ENCODE measurements at places on chromosomes 2 and 18. TPM values are rescaled to one million over a fixed set of nuclear protein-coding genes. Genes with fewer than 3 reads are reported as not detected.

The LOXHD1 gene
- not detected for total RNA-seq

The KIF1A gene
- 0.47 TPM for total RNA-seq

The UBE2E3 gene
- 53.9 TPM for total RNA-seq

The DOK6 gene
- total RNA-seq, result not detected

The RAX gene
- total RNA-seq, result not detected

The KCNE4 gene
- total RNA-seq, result not detected

Data from activated CD4-positive, alpha-beta T cell treated with anti-CD3 and anti-CD28 coated beads, Interleukin-2, amount 10 ng/mL, durations not matched to agents 24 days and 14 days (primary cell).